CD4-positive, alpha-beta T cell treated with Interleukin-17A for 4 hours (primary cell): ENCODE measurements at places on chromosomes 16 and 17.

GRCh38 chr16:10646228-10646580 is 48.5 kb downstream of the TEKT5 start:
- DNase-seq, result no peak

DNA sequence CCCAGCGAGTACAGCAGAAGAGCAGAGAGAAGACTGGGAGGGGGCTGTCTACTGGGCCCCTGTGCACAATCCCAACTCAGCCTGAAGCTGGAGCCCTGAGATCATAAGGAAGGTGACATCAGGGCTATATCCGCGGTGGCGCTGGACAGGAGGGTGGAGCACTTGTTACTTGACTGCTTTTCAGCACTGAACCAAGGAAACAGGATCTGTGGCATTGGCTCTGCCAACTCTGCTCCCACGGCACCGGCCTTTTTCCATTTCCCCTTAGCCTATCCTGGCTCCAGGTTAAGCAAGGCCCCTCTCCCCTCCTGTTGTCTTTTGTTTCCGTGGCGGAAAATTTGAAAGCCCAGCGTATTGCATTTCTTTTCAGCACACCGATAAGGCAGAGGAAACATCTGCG is 125.0 kb upstream of the IRX3 start:
- no peak for DNase-seq

DNA sequence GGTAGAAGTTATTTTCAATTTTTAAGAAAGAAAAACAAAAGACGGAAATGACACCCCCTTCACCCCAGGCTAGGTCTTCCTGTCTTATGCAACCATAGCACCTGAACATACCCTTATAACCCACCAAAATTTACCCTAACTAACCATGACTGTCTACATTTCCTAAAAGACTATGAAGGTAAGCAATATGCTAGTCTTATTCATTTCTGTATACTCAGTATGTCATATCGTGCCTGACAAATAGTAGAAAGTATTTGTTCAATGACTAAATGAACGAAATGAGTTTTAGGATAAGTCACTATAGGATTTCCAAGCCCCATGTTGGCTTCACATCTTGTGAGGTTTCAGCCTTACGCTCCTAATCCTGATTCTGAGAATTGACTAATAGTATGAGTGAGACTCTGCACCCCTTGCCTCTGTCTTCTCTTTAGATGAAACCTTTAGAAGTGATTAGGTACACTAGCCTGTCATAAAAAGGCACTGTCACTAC is 6.5 kb downstream of the ADAT1 start:
- DNase-seq, result no peak

DNA sequence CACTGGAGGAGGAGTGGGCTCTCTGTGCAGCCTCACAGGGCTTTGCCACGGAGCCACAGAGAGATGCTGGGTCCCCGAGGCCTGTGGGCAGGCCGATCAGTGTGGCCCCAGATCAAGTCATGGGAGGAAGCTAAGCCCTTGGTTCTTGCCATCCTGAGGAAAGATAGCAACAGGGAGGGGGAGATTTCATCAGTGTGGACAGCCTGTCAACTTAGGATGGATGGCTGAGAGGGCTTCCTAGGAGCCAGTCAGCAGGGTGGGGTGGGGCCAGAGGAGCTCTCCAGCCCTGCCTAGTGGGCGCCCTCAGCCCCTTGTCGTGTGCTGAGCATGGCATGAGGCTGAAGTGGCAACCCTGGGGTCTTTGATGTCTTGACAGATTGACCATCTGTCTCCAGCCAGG is 3.9 kb downstream of the NXPH3 start:
- DNase-seq, result no peak

- no peak for DNase-seq
These were observed 1165.8 kb upstream of the GOT2 start for GRCh38 chr16:59899940-59900339.

DNA sequence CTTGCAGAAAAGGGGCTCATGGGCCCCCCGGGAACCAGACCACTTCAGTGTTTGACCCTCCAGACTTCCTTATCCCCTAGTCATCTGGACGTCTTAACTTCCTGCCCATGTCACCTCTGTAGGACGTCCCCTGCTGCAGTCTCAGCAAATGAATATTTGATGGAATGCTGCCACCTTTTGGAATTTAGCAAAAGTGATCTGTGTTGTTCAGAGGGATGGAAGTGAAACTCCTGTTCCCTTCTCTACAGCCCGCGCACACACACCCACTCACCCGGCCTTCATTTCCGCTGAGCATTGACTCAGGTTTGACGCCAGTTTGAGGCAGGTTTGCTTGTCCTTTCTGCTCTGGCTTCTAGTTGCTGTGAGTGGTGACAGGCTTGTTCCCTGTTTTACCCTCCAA is 507.2 kb upstream of the EEF2KMT start:
- no peak for DNase-seq

DNA sequence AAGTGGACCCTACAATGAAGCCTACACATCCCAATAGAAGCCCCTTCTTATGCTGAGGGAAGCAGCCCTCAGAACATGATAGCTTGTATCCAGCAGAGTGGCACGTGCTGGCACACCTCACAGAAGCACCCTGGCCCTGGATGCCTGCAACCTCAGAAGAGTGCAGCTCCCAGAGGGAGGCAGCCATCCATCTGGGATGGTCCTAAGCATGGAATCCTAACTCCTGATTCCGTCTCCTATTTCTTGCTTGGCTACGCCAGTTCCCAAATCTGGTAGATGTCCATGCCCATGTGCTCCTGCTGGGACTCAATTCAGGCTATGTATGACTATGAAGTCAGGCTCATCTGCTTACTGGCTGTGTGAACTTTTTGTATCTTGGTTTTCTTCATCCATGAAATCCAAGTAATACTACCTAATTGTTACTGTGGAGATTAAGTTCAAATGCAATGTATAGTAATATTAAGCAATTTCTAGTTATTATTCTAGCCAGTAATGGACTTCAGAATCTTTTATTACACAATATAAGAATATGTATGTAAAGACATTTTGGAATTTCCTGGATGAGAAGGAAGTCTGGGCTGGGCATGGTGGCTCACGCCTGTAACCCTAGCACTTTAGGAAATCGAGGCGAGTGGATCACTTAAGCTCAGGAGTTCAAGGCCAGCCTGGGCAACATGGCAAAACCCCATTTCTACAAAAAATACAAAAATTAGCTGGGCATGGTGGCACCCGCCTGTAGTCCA is 32.4 kb downstream of the SIAH1 start:
- DNase-seq, result no peak

GRCh38 chr17:48843187-48843900 is 12.5 kb downstream of the CALCOCO2 start:
- DNase-seq, result no peak

GRCh38 chr16:81136390-81137335 is 40.5 kb upstream of the GCSH start:
- DNase-seq, result no peak

GRCh38 chr17:50280068-50280467 is 5.8 kb downstream of the TMEM92 start:
- no peak for DNase-seq

- DNase-seq, result no peak
These were observed 867.3 kb upstream of the GOT2 start for GRCh38 chr16:59601452-59601851.

DNA sequence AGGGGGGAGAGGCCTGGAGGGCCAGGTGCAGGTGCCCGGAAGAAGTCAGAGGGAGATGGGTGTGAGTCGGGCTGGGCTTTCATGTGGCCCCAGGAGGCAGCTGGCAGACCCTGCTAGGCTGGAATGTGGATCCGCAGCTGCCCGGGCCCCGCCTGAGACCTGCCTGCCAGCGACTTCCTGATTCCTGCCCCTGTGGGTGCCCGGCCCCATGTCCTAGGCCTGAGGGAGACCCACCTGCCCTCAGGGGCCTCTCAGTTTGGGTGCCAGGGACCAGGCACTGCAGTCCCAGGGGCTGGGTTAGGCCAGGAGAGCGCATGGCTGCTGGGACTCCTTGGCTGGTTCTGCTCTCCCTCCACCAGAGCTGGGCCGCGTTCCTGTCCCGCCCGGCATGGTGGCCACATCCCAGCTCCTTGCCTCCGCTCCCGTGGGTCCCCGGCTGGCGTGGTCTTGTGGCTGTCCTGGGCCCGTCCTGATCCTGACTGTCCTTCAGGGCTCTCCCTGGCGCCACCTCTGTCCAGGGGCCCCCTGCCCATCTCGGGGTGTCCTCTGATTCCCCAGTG is 22.1 kb upstream of the SPNS2 start:
- DNase-seq, result no peak

GRCh38 chr17:82440991-82441627 is 9.4 kb downstream of the CYBC1 start:
- DNase-seq, result no peak

DNA sequence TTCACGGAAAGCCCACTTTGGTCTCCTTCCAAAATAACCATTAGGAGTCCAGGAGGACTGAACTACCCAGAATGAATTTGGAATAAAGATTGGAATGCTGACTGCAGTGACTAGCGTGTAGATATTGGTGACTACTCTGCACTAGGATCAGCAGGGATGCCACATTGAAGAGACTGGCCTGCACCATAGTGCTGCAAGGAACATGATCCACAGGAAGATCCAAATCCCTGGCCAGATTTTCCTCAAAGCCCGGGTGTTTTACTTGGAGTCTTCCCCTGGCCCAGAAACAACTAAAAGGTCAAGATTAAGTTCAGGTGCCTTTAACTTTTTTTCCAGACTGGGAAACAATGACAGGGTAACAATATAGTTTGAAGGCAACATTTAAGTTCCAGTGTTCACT is 870.4 kb downstream of the CDH8 start:
- DNase-seq, result no peak

DNA sequence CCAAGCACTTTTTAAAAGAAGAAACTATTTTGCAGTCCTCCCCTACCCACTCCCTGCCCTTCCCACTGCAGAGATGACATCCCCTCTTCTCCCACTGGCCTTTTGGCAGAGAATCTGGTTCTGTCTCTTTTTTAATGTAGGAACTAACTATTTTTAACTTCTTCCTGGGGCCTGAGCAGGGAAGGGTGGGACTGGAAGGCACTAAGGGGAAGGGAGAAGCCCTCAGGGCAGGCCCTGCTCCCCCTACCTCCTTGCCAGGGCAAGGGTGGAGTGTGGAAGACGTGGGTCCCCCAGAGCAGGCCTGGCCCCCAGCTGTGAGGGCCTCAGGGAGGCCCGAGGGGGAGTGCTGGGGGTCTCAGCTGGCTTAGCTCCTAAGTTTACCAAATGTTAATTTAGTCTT is 19.5 kb downstream of the UNC13D start:
- DNase-seq, result no peak

GRCh38 chr17:17309356-17309755 is 6.2 kb downstream of the NT5M start:
- DNase-seq, result no peak

DNA sequence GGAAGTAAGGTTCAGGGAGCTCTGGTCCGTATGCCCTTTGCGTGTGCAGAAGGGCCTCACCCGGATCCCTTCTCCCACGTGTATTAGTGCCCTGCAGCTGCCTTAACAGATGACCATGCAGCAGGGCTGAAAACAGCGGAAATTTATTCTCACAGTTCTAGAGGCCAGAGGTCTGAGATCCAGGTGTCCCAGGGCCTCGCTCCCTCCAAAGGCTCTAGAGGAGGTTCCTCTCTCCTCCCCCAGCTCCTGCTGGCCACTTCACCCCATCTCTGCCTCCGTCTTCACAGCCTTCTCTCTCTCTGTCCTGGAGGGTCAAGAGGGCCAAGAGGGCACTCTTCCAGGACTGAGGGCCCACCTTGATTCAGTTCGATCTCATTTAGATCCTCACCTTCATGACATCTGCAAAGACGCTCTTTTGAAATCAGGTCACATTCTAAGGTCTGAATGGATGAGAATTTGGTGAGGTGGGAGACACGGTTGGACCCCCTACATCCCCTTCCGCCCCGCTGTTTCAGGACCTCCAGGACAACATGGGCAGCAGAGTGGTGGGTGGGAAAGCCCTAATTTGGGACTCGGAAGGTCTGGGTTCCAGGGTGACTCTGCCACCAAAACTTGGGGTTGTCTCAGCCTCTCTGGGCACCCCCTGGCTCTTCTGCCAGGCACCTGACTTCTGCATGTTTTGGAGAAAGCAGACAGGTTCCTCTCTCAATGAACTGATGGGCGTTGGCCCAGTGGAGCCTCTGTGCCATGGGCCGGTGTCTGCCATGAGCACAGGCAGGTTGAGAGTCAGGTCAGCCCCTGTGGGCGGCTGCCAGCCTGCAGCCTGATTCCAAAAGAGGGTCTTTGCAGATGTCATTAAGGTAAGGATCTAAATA is 361.2 kb downstream of the SEC14L1 start:
- DNase-seq, result no peak

GRCh38 chr17:48143629-48144028 is 36.1 kb downstream of the SNX11 start:
- no peak for DNase-seq

DNA sequence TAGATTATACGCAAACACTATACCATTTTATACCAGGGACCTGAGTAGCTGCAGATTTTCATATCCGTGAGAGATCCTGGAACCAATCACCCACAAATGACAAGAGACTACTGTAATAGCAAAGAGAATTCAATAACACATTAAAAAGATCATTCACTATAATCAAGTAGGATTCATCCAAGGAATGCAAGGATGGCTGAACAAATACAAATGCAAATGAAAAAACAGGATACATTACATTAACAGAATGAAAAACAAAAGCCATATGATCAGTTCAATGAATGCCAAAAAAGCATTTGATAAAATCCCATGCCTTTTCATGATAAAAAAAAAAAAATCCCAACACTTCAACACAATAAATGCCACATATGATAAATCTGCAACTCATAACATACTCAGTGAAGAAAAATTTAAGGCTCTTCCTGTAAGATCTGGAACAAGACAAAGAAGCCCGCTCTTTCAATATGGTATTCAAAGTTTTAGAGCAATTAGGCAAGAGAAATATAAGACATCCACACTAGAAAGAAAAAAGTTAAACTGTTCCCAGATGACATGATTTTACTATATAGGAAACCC is 29.0 kb downstream of the N4BP1 start:
- no peak for DNase-seq

GRCh38 chr17:39208136-39208535 is 8.1 kb downstream of the RPL19 start:
- peak; percentile 45 for DNase-seq

DNA sequence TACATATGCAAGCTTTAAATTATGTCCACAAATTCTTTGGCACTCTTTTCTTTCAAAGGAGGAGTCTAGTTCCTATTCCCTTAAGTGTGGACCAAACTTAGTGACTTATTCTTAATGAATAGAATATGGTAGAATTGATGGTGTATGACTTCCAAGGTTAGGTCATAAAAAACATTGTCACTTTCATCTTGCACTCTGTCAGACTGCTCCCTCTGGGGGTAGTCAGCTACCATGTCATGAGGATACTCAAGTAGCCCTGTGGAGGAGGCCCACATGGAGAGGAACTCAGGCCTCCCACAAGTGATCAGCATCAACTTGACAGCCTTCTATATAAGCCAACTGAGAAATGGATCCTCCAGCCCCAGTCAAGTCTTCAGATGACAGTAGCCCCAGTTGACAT is 58.0 kb upstream of the SCNN1B start:
- DNase-seq, result no peak
